Stimulated activated CD4-positive, alpha-beta T cell treated with anti-CD3 and anti-CD28 coated beads, Interleukin-15, amount 100 ng/mL, for 48 hours (primary cell): ENCODE measurements at places on chromosomes 2 and 18.

DNA sequence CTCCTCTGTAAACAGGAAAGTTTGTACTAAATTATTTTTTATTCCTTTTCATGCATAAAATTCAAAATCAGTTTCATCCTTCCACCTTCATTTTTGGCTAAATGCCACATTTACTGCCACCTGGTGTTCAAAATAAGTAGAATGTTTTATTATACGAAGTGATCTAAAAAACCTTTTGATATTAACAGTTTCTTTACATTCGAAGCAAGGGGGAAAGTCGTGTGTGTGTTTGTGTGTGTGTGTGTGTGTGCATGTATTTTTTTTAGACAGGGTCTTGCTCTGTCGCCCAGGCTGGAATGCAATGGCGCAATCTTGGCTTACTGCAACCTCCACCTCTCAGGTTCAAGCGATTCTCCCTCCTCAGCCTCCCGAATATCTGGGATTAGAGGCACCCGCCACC, 9.0 kb upstream of the SCN9A start:
- no peak for DNase-seq

DNA sequence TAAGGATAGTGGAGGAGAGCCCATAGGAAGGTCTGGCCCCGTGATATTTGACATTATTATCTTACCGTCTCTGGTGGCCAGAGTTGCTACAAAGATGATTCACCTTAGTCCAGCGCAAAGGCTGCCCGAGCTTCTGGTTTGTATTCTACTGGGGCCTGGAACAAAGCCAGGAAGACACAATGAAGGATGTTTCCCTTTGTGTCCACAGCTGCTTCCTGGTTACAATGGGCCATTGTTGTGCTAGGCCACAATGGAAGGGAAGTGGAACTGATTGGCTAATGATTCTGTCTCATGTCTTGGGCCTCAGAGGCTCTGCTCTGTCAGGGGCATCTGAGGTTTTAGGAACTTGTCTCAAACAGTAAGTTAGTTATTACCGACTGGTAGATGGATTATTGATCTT, 132.2 kb downstream of the TDRD15 start:
- no peak for DNase-seq

- peak; percentile 35 for DNase-seq
These were observed 221.1 kb downstream of the ANAPC1 start for GRCh38 chr2:111662771-111663470.

- no peak for DNase-seq
These were observed 1152.9 kb downstream of the RPIA start for GRCh38 chr2:89844221-89844943.

- no peak for DNase-seq
These were observed 1178.4 kb upstream of the TMEFF2 start for GRCh38 chr2:193373120-193373519.

DNA sequence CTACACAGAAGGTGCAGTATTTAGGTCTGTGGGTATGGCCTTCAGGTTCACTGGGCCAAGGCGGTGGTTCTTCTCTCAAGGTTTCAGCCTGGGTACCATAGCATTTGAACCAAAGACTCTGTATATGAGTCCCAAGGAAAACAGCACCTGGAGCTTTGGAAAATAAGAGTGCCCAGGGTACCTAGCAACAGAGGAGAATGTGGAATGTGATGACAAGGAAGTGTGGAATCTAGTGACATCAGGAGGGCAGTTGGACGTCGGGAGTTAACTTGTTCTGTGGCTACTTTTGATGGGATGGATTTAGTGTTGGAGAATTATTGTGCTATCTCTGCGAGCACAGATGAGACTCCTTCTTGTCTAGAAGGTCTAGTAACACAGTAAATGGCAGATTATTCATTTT, 201.2 kb downstream of the NOL4 start:
- DNase-seq, result no peak

DNA sequence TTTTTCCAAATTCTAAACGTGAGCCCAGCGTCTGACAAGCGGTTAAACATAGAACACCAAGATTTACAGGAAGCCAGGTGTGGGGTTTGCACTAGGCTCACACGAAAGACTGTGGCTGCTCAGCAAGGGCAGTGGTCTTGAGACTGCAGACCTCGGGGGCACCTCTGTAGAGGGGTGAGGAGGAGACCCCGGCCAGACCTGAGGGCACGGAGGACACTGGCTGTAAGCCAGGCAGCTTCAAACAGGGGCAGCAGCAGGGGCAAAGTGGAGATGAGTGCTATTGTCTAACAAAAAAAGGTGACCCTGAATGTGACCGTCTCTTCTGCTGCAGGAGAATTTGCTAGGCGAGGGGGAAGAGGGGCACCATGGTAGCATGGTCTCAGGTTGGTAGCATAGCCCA, 140.3 kb downstream of the CYP26B1 start:
- DNase-seq, result no peak

GRCh38 chr2:157853211-157853610, 22.9 kb downstream of the ACVR1 start:
- no peak for DNase-seq

- no peak for DNase-seq
These were observed 53.9 kb upstream of the SEC11C start for GRCh38 chr18:59085797-59086196.

- no peak for DNase-seq
These were observed 79.6 kb downstream of the SUMO1 start for GRCh38 chr2:202158796-202159195.

GRCh38 chr2:99970292-99970868, 172.0 kb downstream of the AFF3 start:
- DNase-seq, result no peak

GRCh38 chr18:56702946-56703345, 51.8 kb downstream of the WDR7 start:
- DNase-seq, result no peak

- DNase-seq, result no peak
These were observed 45.0 kb downstream of the TFCP2L1 start for GRCh38 chr2:121239969-121240368.
